CD4-positive, alpha-beta T cell treated with Interleukin-6 for 4 hours (primary cell): ENCODE measurements at places on chromosomes 11 and 22.

DNA sequence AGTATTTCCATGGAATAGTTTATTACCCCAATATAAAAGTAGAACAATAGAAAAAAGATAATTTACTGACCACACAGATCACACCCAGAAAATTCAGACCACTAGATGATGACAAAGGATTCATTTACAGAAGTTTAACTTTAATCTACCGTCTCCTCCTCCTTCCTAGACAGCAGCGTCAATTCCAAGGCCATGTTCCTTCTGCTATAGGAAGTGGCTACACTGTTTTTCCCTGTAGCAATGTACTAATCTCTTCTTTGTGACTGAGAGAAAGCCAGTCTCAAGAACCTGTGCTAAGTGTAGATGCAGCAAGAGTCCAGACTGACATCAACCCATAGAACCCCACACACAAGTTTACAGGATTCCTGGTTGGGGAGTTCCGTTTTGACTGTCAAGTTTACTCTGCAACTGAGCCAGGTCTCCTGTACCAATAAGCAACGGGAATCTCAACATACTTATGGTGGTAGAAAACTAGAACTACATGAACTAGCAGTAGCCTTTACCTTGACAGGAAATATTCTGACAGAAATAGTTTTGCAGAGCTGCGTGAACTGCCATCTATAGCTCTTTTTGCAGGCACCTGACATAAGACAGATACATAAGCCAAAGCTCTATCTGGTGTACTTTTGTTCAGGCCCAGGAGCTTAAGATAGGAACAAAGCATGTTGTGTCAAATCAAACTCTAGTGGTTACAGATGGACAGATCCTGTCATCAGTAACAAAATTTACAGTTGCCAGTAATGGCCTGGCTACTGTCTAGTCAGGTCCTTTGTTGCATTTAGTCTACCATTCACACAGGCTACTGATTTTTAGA lies 42.9 kb downstream of the MRTFA start:
- DNase-seq: no peak

DNA sequence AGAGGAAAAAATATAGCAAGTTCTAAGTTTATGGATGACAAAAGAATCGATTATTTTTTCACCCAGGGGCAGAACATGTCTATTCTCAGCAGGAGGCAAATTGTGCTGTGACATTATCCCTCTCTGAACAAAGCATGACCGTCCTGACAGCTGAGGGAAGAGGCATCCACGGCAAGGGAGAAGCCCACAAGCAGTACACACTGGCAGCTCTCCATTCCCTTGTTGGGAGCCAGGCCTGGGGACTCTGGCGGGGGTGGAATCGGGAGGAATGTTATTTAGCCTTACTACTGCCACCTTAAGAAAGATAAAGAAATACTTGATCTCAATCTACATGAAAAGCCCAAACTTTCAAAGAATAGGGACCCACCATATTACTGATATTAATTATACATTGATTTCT lies 3.4 kb downstream of the KIRREL3 start:
- DNase-seq: no peak

DNA sequence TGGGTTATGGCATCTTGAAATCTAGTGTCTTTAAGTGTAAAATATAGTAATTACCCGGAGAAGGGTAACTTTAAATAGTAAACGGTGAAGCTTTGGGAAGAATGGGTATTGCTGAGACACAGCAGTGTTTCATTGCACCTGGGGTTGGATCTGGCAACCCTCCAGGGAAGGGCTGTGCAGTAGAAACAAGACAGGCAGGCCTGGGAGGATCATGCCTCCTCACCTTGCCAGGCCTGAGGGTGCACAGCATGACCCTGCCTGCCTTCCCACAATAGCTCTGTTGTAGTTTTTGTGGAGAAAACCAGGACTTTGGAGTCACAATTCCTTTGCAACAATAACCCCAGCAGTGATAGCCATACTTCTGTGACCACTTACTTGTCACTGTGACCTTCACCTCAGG lies 64.6 kb upstream of the ADSL start:
- DNase-seq: no peak

- no peak for DNase-seq
These were observed 247.0 kb downstream of the TENM4 start for GRCh38 chr11:79193663-79194310.

DNA sequence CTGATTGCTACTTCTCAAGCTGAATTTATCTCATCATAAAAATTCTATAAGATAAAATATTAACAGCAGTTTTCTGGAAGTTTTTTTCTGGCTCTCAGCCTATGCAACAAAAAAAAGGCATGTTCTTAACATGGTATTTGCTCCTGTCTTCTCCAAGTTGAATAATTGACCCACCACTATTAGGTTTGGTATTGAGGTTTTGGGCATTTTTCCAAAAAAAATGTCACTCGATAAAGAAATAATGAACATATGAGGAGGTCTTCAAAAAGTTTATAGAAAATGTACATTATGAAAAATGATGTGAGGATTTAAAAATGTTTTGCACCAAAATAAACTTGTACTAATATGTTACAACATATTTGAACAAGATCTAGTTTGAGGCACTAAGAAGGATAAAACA lies 808.6 kb upstream of the RAG2 start:
- DNase-seq: no peak

GRCh38 chr11:116271479-116271878 lies 501.3 kb downstream of the BUD13 start:
- DNase-seq: no peak

DNA sequence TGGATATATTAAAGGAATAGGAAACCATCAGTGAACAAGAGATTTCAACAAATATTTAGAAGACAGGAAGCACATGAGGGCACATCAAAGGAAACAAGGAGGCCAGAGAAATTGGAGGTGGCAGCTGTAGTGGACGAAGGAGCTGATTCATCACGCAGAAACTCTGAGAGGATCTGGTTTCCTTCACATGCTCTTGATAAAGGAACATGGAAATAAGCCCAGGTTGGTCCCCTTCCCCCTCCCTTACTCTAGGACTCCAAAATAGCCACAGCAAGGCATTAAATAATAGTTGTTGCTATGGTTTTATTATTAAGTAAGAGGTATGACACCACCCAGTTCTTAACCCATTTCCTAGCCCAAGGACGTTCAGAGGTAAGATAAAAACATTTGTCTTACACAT lies 11.3 kb downstream of the IZUMO1R start:
- DNase-seq: no peak

- DNase-seq: no peak
These were observed 57.7 kb upstream of the RASD2 start for GRCh38 chr22:35482974-35483373.

DNA sequence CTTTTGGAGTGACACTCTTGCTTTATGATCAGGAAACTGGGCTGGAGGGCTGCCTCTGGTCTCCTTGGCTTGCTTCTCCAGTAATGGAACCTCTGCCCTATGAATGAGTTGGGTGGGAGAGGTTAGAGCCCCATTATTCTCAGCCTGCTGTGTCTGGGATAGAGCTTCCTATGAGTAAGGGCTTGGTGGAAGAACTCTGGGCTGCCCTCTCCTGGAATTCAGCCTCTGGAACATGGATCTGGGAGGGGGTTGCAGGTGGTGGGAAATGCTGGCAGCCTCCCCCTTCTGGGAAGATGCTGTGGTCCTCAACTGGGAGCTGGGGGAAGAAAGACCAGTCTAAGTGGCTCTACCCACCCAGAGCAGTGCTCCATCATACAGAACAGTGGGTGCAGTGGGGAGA lies 81.8 kb upstream of the SYN3 start:
- no peak for DNase-seq

GRCh38 chr11:125690006-125690405 lies 9.4 kb upstream of the ACRV1 start:
- DNase-seq: no peak

DNA sequence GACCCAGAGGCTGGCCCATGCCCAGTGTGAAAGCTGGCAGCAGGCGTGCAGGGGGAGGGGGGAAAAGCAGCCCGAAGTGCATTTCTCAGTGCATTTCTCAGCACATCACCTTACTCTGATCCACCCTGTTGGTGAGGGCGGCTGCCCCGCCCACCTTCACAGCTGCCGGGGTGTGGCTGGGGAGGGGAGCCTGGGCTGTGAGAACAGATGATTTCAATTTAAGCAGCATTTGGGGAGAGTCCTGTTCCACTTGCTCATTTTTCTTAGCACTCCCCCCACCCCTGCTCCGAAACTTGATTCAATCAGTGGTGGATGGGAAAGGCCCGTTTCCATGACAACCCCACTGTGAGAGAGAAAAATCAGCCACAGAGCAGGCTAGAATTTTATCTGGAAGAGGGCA lies 84.8 kb downstream of the SNX19 start:
- DNase-seq: no peak

GRCh38 chr22:44360306-44360667 lies 47.5 kb upstream of the SHISAL1 start:
- DNase-seq: no peak

DNA sequence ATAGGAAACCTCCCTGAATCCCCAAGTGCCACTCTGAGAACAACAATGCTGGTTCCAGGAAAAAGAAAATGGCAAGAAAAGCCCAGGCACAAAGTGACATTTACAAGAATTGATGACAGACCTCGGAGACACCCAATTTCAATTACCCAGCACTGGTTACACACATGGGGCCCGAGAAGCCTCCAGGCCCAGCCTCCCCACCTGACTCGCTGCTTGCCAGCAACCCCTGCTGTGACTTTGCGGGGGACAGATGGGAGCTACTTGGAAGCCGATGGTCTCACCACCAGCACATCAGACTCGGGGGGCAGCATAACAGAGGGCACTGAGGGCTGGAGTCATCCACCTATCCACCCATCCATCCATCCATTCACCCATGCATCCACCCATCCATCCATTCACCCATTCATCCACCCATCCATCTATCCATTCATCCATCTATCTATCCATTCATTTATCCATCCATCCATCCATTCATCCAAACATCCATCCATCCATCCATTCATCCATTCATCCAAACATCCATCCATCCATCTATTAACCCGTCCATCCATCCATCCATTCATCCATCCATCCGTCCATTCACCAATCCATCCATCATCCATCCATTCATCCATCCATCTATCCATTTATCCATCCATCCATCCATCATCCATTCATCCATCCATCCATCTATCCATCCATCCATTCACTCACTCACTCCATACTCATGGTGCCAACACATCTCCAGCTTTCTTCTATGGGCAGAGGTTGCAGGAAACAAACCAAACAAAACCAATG lies 567.6 kb downstream of the BRD1 start:
- DNase-seq: no peak

DNA sequence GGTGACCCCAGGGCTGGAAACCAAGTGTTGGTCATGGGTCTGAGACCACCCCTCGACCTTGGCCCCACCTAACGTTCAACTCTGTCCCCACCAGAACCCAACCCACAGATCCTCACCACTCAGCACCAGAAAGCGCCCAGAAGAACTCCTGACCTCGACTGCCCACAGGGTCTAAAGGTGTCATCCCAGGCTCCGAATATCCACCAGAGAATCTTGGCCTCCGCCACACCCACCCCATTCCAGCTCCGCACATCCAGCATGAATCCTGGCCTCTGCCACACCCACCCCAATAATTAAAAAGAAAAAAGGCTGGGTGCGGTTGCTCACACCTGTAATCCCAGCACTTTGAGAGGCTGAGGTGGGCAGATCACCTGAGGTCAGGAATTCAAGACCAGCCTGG lies 1.3 kb downstream of the CERK start:
- no peak for DNase-seq

DNA sequence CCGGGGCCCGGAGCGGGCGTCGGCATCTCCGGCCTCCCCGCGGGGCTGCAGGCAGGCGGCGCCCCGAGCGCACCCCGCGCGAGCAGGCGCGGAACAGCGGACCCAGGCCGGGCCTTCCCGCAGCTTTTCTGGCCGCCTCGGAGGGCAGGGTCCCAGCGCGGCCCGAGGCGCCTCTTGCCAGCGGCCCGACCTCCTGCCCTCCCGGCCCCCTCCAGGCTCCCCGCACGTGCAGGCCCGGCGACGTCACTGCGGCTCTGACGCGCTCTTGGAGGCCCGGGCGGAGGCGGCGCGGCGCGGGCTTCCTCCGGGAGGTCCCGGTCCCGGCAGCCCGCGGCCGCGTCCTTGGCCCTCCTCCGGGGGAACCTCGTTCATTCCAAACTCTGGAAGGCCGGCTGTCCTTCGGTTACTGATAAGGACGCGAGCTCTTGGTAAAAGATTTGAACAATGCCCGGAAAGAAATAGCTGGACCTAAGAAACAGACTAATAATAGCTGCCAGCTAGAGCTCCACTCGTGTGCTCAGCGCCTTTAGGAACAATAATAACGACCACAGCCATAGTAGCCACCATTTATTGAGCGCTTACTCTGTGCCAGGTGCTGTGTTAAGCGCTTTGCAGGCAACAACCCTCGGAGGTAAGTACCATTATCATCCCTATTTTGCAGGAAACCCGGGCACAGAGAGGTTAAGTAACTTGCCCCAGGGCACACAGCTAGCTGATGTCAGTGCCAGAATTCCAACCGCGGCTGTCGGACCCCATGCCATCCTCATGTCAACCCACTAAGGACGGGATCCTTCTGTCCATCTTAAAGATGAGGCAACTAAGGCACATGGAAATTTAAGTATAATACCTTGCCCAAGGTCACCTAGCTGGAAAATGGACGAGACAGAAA lies 39.1 kb upstream of the CREB3L1 start:
- DNase-seq: peak; percentile 66

DNA sequence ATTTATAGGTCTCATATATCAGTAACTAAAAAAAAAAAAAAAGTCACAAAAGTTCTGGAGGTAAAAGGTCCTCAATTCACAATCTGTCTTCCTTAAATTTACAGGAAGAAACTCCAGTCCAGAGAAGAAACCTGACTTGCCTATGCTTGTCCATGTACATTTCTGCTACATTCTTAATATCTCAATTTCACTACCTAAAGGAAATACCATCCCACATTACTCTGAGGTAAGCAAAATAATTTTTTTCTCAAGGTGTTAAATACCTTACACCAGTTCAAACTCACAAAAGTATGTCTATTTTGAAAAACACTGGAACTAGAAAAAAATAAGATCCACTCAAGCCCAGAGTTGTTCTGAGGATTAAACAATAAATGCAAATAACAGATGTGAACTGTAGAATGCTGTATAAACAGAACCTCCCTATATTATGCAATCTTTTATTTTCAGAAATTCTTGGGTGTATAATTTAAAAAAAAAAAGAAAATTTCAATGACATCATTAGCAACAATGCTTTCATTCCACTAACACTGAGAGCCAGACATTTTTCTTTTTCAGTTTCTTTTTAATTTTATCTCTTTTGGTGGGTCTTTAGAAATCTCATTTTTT lies 49.9 kb upstream of the GDPD4 start:
- no peak for DNase-seq

DNA sequence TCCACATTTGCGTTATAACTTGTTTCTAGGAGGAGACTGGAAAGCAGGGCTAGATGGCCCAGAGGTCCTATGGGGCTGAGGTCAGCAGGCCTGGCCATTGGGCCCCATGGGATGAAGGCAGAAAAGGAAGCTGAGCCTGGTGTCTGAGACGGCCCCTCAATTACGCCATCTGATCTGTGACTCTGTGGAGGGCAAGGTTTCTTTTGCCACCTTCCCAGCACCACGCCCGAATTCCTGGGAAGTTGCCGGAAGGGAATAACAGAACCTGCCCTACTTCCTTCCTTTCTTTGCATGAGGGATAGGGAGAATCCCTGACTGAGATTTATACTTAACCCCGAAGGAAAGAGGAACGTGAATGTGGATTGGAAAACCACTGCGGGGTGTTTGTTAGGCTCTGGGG lies 118.1 kb downstream of the MPPED1 start:
- DNase-seq: no peak
